ENCODE measurements at places on chromosomes 16 and 17.

DNA sequence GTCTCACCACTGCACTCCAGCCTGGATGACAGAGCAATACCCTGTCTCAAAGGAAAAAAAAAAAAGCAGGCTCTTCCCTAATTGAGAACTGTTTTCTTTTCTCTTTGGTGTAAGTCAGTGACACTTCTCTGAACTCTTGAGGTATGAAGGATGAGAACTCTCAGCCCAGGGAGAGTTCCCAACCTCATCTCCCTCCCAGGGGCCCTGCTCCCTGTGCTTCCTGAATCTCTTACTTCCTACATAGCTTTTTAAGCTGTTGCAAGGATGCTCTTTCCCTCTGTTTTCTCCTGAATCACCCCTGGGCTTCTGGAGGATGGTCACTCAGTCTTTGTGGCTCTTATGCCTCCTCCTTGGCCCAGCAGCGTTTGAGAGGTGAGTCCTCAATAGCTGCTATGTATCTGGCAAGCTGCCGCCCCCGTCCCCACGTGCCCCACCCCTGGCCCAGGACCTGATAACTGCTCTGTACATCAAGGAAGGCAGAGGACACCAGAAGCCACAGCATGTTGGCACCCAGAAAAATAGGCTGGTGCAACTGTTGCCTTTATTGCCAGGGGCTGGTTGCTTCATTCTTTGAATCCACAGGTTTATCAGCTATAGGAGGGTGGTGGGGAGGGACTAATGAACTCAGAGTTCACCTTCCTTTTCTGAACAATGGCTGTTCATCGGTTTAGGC is 24.0 kb downstream of the IGF2BP1 start:
- DNase-seq = no peak

DNA sequence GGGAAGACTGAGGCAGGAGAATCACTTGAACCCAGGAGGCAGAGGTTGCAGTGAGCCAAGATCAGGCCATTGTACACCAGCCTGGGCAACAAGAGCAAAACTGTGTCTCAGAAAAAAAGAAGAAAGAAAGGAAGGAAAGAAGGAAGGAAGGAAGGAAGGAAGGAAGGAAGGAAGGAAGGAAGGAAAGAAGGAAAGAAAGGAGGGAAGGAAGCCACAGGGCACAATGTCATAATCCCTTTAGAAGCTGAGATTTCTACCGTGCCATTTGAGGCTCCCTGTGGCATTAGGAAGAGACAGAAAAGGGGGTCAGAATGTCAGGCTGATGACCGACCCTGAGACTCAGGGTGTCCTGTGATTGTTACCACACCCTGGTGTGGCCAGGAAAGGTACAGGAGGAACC is 6.6 kb downstream of the GNGT2 start:
- no peak for DNase-seq

- DNase-seq = peak; percentile 73
Observed at GRCh38 chr16:4679850-4680636, 13.3 kb upstream of the NUDT16L1 start.

DNA sequence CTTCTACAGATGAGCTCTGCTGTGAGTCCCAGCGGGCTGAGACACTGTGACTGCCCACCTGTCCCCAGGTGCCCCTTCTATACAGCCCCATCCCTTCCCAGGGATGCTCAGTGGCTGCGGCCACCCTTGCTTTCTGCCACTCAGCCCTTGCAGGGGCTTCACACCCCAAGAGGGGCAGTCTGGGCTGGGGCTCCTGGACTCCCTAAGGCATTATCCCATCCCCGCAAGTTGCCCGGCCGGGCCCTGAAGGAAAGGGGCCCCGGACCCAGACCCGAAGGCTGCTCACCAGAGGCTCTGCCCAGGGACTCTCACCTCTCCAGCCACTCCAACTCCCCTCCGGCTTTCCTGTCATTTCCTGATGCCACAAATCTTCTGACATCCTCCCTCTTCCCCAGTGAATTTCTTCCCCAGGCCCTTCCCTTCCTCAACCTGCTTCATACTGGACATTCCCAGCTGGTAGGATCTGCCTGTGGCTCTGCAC is 88.5 kb upstream of the TOB1 start:
- no peak for DNase-seq

- no peak for DNase-seq
Observed at GRCh38 chr16:19598805-19599510, 43.5 kb downstream of the VPS35L start.

- DNase-seq = peak; percentile 29
Observed at GRCh38 chr17:60231234-60231633, 81.5 kb downstream of the CA4 start.

- peak; percentile 91 for DNase-seq
Observed at GRCh38 chr17:81422776-81423697, 27.8 kb downstream of the BAHCC1 start.

- peak; percentile 63 for DNase-seq
Observed at GRCh38 chr16:70788668-70789594, 12.0 kb downstream of the VAC14 start.
